ENCODE measurements at places on chromosomes 16 and 17.

DNA sequence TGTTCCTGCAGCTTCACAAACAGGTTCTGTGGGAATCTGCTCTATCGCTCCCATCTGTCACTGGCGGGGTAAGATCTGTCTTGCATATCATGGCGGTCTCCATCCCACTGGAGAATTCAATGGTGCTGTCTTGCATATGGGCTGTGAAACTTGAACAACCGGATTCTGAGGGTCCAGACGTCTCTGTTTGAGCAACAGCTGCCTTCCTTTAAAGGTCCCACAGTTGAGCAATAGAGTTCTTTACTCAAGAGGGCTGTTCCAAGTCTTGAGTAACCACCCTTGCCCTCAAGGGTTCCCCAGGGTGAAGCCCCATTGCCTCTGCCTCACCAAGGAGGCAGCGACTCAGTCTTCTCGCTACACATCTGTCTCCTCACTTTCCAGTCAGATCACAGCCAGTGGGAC, 50.8 kb downstream of the ZFHX3 start:
- DNase-seq = no peak

- DNase-seq = no peak
Observed at GRCh38 chr17:53837131-53837530, 14.4 kb downstream of the KIF2B start.

GRCh38 chr16:81832801-81833547, 53.9 kb downstream of the PLCG2 start:
- DNase-seq = no peak

DNA sequence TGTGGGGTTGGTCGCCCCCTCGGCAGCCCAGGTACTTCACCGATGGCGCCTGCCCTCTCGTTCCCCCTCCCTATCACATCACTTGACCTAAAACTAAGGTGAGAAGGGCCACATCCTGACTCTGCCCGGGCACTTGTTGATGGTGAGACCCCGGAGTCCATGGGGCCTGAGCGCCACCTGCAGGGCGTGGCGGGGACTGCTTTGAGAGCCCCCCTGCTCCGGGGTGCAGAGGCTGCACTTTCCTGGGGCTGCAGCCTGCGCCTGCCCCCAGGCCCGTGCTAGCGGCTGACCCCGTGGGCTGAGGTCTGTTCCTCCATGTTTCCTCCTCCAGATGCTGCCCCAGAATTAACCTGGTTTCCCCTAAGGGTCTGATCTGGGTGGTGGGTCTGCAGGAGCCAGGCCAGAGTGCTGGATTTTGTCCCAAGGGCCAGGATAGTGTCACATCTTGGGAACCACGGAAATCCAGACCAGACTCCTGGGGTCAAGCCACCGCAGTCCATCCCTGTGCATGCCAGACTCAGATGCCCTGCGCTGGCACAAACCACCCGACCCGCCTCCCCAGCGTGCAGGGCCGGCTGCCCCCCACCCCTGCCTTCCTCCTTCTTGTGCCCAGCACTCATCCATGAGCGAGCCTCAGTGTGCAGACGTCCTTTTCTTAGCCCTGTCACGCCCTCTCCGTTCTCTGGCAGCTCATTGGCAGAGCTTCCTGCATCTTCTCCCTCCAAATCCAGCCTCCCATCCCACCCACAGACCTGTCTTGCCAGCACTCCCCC, 2.7 kb downstream of the NDUFAF8 start:
- peak; percentile 72 for DNase-seq

GRCh38 chr16:20857281-20857680, 42.9 kb downstream of the DCUN1D3 start:
- DNase-seq = no peak
